ENCODE measurements at places on chromosomes 4 and X.

DNA sequence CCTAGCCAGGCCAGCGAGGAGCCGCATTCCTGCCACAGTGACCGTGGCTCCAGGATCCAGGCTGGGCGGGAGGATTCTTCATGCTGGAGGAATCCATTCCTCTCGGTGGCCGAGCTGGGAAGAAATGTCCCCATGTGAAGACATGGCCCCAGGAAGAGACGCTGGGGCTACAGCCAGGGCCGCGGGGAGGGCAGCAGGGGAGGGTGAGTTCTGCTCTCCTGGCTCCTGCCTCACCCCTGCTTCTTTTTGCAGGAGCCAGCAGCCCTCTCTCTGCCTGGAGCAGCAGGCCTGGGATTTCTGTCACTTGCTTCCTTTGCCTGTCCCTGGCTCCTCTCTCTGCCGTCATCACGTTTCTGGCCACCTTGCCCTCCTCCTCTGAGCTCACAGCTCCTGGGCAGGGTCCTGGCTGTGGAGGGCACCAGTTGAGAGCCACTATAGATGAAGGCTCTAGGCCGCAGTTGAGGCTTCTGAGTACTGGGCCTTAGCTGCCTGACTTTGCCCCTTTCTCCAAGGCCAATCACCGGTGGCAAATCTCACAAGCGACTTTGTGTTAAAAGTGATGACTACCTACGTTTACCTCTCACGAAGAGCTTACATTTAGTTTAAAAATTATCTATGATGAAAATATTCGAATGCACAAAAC, 48.3 kb downstream of the ENPP6 start:
- no peak for DNase-seq

GRCh38 chr4:121790976-121791375, 10.1 kb upstream of the EXOSC9 start:
- no peak for DNase-seq

GRCh38 chr4:22500128-22500611, 15.7 kb downstream of the ADGRA3 start:
- DNase-seq, result no peak

GRCh38 chr4:184896868-184897715, 71.3 kb upstream of the ACSL1 start:
- DNase-seq, result no peak

DNA sequence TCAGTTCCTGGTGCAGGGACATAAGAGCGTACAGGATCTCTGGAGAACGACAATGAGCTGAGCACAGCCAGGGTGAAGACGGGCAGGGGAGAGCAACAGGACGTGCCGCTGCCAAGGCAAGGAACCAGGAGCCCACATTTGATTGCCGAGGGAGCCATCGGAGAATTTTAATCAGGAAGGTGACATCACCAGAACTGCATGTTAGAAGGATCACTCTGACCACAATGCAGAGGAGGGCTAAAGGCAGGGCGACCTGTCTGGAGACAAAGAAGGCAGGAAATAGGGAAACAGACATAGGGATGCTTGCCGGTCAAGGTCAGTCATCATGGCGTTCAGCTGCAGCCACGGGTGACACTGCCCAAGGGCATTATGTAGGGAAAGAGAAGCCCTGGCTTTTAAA, 81.4 kb downstream of the RBM47 start:
- no peak for DNase-seq

DNA sequence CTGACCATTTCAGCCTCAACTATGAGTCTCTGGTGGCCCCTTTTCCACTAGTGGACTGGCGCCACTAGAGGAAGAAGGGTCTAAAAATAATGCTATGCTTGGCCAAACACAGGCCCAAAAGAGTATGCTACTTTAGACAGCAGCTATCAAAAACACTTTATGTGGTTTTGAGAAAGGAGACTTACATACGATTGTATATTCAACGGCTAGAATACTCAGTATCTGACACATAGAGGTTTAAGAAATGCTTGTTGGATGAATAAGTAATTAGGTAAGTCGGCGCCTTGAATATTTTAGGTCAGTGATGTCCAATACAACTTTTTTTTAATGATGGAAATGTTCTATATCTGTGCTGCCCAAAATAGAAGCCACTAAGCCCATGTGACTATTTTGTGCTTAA, 25.7 kb upstream of the TMPRSS11A start:
- DNase-seq, result no peak

DNA sequence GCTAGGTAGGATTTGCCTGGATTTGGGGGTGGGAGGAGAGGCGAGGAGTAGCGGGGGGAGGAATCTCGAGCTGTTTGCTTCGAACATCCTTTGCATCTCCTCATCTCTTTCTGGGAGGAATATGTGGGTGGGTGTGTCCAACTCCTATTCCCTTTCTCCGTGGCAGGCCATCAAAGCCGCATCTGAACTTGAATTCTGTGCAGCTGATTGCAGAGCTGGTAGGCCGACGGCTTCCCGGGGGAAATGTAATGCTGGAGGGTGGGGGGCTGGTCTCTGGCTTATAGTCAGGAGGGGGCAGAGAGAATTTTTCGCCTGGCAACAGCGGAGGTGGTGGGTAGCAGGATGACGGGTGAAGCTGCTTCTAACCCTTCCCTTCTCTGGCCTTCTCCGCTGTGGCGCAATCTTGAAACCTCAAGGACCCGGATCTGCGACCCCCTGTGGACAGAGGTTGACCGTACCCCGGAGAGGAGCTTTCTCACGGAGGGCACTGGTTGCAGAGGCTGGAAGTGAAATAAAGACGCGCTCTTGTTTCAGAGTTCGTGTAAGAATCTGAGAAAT, 628 bp downstream of the ZCCHC12 start:
- no peak for DNase-seq

DNA sequence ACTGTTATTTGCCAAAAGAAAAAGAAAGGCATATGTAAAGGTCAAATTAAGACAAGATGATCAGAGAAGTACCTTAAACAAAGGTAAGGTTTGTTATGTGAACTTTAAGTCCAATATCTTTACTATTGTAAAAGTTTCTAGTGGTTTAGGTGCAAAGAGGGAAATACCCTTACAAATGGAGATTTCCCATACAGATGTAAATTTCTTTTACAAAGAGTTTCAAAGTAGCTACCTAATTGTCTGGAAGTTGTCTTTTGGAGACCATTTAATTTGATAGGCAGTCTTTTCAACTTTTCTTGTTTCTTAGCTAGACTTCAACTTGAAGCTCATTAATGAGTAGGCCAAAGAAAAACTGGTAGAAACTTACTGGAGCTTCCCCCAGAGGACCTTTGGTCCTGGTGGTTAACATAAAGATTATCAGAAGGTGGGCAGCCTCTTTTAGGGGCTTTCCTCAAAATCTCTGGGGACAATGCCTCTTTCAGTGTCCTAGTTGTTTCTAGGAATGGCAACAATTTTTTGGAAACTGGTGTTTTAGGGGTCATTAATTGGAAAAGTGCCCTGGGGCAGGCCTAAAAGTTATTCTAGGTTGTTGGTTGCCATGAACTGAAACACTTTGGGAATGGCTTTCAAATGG, 297.3 kb downstream of the GUCY2F start:
- no peak for DNase-seq

DNA sequence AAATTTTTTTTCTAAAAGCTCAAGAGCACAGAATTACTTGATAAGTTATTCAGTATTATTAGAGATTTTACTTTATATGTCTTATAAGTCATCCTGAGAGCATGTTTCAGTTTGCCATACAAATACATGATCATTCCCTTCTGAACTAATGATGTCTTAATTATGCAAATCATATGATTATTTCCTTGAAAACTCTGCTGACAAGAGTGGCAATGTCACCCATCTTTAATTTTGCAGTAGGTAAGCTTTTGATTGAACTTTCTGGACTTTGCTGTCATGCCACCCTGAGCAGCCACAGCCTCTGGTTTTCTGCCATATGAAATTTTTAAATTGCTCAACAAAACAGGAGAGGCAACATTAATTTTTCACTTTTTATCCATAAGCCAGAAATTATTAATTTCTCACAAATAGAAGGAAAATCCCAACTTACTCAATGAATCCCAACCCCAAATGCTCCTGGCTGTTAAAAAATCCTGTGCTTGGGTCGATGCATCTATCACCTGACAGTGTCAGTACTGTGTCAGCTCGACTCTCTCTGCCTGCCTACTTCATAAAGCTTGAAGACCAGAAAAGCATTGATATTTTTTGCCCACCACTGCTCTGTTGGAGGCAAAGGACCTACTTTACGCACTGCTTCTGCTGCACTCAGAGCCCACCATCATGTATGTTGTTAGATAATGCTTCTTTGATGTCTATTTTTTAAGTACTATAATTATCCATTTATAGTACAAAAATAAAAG, 11.6 kb upstream of the HADH start:
- no peak for DNase-seq

DNA sequence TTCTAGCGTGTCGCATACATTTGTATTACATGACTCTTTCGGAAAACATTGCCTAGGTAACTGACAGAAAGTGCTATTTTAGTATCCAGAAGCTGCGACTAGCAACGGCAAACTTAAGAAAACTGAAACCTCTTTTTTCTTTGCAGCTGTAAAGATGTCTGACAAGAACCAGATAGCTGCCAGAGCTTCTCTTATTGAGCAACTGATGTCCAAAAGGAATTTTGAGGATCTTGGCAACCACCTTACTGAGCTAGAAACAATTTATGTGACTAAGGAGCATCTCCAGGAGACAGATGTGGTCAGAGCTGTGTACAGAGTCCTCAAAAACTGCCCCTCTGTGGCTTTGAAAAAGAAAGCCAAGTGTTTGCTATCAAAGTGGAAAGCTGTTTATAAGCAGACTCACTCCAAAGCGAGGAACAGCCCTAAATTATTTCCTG, 9.4 kb downstream of the TCEANC start:
- DNase-seq, result no peak

- DNase-seq, result no peak
These were observed 13.5 kb upstream of the GK2 start for GRCh38 chr4:79421483-79421882.

DNA sequence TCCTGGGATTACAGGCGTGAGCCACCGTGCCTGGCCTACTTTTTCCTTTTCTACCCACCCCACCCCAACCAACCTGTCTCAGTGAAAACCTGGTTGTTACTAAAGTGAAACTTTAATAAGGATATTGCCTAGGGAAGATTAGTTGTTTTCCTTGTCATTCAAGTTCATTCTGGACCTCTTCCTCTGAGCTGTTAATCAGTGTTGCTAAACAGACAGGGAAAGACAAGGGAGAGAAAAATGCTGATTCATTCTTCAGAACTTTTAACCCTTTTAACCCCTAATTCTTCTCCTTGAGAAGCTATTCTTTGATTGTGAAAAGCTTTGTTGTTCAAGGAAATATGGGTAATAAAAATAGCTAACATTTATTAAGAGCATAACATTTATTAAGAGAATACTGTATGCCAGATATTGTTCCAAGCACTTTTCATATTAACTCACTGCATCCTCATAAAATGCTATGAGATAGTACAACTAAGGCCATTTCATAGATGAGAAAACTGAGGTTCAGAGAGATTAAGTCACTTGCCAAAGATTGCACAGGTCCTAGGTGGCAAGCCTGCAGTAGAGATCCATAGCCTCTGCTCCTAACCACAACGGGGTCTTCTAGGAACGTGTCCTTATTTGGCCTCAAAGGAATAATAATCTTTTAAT, 34.8 kb downstream of the OSTC start:
- DNase-seq, result no peak

DNA sequence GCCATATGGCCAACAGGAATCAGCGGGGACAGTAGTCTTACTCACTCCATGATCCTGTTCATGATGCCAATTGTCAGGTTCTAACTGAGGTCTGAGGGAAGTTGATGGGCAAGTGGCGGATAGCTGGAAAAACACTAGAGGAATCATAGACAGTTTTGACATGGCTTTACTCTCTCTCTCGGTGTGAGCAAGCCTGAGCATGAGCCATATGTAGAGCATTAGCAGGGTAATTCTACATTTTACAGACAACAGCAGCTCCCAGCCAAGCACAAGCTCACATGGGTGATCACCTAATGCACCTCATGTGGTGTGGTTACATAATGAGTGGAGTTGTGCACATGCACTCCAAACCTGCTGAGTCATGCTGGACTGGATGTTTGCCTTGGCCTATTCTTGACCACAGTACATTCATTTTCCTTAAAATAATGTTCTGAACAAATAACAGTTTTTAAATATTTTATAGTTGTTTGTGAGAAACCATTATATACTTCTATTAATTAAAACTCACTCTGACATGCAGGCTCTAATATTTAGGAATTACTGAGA, 429.2 kb downstream of the GPAT3 start:
- DNase-seq, result no peak

DNA sequence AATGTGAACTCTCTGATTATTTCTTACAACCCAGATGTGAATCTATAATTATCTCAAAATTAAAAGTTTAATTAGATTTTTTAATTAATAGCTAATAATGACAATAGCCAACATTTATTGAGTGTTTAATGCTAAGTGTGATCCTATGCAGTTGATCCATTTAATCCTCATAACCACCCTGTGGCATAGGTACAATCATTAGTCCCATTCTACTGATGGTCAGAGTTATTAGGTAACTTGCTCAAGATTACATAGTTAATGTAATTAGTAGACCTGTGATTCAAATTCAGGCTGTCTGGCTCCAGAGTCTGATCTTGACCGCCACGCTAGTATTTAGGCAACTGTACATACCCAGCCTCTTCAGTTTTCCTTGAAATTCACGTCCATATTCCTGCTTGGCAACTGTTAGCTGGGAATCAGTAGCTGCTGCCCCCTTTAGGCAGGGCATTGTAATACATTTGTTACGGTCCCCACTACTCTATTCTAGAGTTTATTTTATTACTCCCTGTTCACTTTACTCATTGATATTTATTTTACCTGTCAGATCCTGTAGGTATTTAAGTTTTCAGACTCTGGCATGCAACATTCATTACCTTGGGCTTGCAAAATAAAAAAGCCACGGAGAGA, 20.6 kb upstream of the TEC start:
- no peak for DNase-seq

DNA sequence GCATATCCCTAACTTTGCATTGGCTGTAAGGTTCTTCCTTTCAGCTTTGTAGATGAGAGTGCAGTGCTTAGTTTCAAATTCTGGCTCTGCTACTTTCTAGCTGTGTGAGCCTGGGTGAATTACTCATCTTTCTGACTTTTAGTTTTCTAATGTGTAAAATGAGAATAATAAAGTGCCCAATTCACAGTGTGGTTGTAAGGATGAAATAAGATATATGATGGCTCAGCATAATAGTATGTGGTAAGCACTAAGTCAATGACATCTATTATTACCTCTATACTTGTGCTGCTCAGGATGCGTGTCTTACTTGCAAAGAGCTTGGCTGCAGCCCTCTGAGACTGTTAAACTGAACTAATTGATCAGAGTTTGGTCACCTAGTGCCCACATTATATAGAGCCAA, 30.6 kb upstream of the ETNPPL start:
- no peak for DNase-seq

- DNase-seq, result no peak
These were observed 7.6 kb downstream of the SLC2A9 start for GRCh38 chr4:10013722-10014121.

DNA sequence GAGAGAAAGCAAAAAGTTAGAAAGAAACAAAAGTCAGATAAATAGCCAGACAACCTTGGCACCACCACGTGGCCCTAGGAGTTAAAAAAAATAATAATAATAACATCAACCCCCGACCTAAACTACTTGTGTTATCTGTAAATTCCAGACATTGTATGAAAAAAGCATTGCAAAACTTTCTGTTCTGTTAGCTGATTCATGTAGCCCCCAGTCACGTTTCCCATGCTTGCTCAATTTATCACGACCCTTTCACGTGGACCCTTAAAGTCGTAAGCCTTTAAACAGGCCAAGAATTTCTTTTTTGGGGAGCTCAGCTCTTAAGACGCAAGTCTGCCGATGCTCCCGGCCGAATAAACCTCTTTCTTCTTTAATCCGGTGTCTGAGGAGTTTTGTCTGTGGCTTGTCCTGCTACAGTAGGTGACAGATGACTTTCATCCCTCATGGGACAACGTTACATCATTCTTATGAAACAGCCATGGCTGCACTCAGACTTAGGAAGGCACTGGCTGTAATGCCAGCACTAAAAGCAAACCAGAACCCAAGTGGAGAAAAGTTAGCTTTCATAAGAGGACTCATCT, 520 bp downstream of the ACOX3 start:
- DNase-seq, result no peak
